Cortex of kidney (tissue), 1 donor: ENCODE measurements at places on chromosomes 7 and 10.

DNA sequence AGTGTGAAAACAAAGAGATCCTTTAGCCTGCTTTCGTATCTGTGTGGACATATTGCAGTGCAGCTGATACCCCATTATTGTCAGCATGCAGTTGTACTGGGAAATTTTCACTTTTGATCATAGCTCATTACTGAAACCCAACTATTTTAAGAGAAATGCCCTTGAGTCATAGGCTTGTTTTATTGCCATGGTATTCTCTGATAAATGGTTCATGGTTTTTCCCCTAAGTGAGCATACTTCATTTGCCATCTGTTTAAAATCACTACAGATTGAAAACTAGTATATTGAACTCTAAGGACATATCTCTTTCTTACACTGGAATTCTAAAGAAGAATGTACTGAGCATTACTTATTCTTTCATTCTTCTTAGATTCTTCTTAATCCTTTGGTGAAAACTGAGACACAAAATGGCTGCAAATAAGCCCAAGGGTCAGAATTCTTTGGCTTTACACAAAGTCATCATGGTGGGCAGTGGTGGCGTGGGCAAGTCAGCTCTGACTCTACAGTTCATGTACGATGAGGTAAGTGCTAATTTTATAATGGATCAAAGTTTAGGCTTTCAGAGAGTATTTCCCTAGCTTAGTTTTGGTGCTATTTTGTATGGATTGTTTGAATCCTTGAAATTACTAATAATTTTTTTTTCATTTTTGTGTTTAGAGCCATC is 63.0 kb downstream of the RALA start:
- DNase-seq = no peak

- DNase-seq = no peak
Observed at GRCh38 chr7:41425926-41426325, 277.0 kb downstream of the INHBA start.

GRCh38 chr7:49805371-49806007 is 32.1 kb downstream of the VWC2 start:
- no peak for DNase-seq

DNA sequence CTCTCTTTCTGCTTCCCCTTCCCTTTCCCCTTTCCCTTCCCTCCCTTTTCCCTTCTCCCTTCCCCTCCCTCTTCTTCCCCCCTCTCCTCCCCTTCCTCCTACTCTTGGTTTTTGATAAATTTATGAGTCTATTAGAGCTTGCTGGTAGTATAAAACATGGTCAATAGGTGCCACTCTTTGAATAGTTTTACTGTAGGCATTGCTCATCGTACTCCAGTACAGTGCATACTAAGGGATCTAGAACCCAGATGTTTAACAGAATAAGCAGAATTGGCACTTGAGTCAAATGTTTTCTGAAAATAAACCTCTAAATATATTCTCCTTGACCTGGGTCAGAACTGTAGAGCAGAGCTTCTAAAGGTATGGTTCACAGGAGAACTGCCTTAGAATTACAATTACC is 126.7 kb downstream of the SORCS3 start:
- no peak for DNase-seq

- no peak for DNase-seq
Observed at GRCh38 chr7:37441816-37442215, 6.8 kb downstream of the ELMO1 start.

DNA sequence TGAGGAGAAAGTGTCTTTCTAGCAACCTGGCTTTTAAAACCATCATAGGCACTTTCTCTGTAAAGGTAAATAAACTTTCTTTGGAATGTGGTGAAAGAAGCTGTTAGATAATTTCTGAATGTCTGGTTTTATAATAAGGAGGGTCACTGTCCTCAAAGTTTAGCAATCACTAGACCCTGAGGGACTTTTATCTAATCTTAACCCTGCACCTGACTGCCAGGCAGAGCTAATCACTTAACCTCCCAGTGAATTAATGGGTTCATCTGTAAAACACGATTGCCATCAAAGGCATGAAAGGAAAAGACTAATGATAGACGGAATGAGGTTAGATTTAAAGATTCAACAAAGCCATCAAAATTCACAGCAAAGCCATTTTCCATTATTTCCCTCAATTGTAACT is 553.8 kb downstream of the GRM8 start:
- DNase-seq = no peak

DNA sequence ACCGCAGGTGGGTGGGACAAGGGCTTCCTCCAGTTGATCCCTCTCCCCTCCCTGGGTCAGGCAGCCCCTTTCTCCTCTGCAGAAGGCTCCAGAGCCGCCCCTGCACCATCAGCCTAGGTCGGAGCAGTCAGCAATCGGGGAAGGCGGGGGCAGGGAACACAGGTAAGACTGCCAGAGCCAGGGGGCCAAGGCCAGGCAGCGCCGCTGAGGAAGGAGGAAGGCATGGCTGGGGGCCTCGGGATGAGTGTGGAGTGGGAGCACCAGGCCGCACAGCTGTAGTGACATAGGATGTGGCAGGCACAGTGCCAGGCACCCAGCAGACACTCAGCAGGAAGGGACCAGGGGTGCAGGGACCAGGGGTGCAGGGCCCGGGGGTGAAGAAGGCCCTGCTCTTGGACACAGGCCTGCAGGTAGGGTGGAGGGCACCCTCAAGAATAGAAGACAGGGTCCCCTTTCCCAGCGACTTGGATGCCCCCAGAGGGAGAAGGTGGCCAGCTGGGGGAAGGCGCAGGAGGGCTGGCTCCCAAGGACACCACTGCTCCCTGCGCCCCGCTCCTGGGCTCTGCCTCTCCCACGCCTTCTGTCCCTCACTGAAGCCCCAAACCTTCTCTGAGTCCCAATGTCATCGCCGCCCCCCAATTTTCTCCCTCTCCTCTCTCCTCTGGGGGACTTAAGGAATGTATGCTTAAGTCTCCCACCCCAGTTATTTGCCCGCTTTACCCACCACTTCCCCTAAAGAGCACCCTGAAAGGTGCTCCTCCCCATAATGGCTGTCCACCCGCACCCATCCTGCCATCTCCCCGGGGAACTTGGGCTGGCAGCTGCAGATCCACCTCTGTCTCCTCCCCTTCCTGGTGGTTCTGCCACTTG is 38.5 kb downstream of the CAMK2B start:
- DNase-seq = no peak

DNA sequence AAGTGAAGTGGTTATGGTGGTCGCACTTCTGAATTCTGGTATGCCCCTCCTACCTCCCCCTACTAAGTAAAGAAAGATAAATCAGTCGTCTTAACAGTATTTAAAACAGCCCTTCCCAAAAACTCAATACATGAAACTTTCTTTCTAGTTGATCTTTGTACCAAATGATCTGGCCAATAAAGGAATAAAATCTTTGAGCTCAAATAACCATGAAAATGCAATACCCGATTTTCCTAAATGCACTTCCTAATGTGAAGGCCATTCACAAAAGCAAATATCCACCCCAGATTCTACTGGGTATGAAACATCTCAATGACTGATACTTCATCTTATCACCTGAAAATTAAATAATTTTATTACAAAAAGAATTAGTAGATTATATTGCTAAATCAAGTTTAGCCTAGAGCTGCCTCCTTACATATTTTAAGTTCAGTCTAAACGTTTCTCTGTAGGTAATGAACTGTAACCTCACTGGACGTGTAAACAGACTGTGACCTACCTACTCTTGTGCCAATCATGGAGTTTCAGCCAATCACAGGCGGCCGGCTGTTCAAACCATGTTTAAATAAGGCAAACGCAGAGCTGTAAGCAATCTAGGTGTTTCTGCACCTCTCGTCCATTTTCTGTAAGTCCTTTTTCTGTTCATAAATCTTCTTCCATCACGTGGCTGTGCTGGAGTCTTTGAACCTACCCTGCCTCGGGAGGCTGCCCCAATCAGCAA is 146.9 kb upstream of the AKR1E2 start:
- DNase-seq = no peak

DNA sequence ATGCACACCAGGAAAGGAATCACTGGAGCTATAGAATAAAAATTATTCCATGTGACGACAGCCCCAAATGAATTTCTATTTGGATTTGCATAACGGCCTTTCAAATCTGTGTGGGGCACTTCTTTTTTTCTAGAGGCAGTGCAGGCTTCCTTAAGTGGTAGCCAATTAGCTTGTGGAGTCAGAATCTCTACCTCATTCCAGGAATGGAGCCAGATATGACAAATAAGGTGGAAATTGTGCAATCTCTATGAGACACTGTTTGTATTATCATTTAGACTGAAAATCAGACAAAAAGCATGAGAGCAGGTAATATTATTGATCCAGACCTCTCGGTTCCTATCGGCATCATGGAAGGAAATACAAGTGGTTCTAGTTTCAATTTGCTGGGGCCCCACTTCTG is 78.7 kb downstream of the BEND7 start:
- DNase-seq = no peak

DNA sequence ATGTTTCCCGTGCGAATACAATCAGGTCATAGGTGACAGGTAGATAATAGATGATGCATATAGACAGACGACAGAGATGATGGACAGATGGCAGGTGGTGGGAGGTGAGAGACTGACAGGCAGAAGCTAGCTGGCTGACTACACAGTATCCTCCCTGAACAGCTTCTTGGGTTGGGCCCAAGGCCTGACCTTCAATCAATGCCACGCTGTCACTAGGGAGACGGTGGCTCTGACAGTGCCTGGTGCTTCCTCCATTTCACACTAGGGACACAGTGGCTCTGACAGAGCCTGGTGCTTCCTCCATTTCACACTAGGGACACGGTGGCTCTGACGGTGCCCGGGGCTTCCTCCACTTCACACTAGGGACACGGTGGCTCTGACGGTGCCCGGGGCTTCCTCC is 200.1 kb downstream of the DIP2C start:
- DNase-seq = no peak

GRCh38 chr10:29734962-29735627 is 100.3 kb upstream of the SVIL start:
- no peak for DNase-seq

- no peak for DNase-seq
Observed at GRCh38 chr7:144523621-144524020, 120.1 kb upstream of the NOBOX start.

GRCh38 chr7:133853706-133854276 is 273.3 kb upstream of the LRGUK start:
- DNase-seq = no peak

- no peak for DNase-seq
Observed at GRCh38 chr7:100393233-100393905, 20.1 kb downstream of the PILRA start.

GRCh38 chr7:105011141-105011830 is 2.7 kb upstream of the KMT2E start:
- no peak for DNase-seq

GRCh38 chr10:63563623-63564022 is 42.4 kb downstream of the REEP3 start:
- DNase-seq = no peak

GRCh38 chr7:151936207-151936606 is 20.0 kb upstream of the GALNTL5 start:
- DNase-seq = no peak

- no peak for DNase-seq
Observed at GRCh38 chr7:12674053-12674452, 13.4 kb upstream of the ARL4A start.

DNA sequence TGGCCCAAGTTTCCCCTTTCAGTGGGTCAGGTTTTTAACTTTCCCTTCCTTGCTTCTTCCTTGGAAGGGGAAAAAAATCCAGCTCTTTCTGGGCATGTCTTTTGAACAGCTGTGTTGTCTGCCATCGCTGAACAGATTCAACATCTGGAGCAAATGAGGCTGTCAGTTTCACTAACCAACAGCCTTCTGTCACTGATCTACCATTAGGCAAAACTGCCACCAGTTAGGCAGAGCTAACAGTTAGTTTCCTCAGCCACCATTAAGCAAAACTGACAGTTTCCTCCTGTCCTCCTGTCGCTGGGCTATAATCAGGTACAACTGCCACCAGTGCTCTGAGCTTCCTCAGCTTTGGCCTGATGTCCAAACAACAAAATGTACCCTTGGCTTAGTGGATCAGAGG is 81.9 kb downstream of the NPTX2 start:
- no peak for DNase-seq

DNA sequence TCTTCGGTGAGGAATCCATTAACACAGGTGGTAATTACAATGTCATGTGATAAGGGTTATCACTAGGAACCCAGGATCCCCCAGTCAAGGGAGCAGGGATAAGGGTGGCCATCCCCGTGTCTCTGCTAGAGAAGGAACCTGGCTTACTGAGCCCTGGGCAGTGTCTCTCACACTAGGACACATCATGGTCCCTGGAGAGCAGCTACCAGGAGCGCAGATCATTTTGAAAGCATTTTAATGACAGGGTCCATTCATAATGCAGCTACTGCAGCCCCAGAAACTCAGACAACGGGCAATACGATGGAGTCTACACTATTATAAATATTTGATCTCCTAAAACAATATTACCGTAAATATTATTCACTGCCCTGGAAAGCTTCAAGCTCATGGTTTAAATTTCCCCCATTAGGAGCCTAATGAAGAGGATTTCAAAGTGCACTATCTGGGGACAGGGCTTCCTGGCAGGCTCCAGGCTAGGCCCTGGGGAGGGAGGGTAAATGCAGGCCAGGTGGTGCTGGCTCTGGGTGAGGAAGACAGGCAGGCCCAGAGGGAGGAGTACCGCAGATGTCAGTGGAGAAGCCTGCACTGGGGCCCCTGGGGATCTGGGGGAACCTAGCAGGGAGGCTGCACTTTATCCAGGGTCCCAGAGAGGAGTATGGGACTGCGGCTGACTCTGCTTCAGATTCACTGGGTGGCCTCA is 52.6 kb upstream of the LOXL4 start:
- no peak for DNase-seq

GRCh38 chr10:89153116-89153515 is 54.0 kb downstream of the CH25H start:
- DNase-seq = no peak

DNA sequence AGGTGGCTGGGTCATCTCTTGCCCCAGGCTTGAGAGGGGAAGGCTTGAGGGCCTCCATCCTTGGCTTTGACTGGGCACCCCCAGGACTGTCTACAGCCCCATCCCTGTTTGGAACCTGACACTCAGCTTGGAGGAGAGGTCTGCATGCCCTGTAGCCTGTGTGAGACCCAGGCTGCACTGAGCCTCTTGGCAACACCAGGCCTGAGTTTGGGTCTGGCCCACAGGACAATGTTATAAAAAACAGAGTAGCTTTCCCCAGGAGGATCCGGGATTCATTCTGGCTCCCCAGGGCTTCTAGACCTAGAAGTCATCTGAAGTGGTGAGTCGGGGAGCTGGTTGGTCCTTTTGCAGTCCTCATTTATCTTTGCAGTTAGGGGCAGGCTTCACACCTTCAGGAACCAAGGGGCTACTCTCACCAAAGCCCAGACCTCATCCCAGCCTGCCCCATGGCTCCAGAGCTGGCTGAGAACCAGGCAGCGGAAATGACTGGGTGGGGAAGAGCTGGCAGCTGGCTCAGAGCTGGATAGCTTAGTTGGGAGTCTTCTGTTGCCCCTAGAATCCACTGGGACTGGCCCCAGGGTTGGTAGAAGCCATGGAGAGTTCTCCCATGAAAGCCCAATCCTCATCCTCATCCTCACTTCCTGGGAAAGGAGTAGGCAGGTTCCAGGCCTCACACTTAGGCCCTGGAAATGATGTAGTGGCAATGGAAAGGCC is 68.8 kb downstream of the ADCYAP1R1 start:
- no peak for DNase-seq

DNA sequence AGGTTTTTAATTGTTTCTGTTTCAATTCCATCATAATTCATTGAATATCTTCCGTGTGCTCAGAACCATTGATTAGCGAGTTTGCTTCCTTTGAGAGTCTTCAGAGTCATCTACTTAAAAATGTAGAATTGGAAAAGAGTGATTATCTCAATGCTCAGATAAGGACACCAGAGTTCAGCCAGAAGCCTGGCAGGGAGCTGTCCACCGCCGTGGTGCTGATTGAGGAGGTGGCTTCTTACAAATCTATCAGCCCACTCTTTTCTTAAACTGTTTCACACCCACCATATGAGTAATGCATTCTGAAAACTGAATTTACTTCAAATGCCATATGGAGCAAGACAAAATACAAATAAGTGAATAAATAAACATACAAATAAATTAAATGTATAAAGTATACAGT is 79.3 kb downstream of the INSYN2A start:
- no peak for DNase-seq
